ENCODE measurements at places on chromosomes 6 and 20.

DNA sequence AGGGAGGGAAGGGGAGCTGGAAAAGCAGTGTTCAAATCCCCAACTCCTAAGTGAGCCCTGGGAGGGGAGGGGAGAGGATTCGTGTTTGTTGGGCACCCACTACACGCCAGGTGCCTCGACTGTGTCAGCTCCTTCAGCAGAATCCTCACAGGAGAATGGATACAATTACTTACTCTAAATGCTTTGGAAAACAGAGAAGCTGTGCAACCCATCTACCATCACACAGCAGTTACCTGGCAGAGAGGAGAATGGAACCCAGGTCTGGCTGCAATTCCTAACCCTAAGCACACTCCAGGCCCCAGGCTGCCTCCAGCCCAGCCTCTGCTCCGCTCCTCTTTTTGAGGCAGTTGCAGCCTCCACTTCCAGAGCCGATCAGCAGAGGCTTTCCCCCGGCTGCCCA is 86.4 kb upstream of the PTPN1 start:
- DNase-seq: no peak

GRCh38 chr6:168784426-168784825 is 343.4 kb downstream of the SMOC2 start:
- no peak for DNase-seq

DNA sequence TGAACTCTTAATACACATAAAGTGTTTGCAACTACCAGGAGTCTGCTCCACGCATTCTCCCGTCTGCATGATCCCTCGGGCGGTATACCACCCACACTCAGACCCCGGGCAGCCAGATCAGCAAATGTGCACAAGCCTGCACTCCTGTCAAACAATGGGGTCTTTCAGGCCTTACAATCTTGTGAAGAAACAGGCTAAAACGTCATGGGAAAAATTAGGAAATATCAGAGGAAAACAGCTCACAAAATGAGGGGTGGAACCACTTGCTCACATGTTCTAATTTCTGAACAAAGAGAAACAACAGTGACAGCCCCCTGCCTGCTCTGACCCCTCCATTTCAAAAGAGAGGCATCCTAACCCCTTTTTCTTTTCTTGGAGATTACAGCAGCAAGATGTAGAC is 69.4 kb downstream of the BACH2 start:
- no peak for DNase-seq

DNA sequence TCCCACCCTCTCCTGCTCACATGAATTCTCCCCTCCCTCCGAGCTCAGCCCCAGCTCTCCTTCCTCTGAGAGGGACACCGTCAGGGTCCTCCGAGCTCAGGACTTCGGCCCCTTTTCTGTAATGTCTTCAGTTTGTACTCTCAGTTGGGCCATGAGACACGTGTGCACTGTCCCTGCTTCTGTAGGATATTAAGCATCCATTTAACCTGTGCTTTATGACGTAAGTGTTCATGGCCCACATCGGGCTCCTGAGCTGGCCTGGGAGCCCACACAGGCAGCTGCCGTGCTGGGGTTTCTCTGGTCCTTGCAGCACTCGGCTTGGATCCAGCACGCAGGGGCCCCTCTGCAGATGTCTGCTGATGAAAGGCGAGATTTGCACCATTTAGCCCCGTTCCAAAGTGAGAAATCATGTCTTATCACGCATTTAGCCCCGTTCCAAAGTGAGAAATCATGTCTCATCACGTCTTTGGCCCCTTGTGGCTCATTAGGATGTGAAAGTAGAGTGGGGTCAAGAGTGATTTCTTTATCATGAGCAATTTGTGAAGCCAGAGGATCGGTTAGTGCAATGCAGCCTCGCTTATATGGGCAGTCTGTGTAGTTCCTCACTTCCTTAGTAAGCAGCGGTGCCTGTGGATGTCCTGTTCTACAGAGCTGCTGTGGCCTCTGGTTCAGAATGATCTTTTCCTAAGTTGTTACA is 25.3 kb downstream of the DUSP22 start:
- DNase-seq: no peak

- no peak for DNase-seq
Measured at GRCh38 chr6:6890400-6890858, 217.3 kb upstream of the RREB1 start.

DNA sequence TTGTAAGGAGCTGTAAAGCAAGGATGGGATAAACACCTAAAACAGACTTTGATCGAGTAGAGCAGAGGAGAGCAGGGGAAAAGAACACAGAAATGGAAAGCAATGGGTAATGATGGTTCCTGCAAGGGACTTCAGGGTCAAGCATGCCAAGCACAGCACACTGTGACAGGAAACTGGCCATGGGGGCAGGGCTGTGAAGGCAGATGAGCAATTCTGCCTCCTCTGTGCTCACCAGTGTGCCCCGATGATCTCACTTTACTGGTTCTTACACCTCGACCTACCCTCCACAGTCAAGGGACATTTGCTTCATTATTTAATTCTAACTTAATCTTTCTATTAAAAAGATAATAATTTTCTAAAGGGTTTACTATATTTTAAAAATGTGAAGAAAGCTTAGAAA is 21.6 kb upstream of the MYB start:
- DNase-seq: no peak

Data from activated T-cell treated with anti-CD3 and anti-CD28 coated beads, Interleukin-2, amount 50 U/mL, for 4 hours (primary cell).